ENCODE measurements at places on chromosomes 7 and 10.

- no peak for DNase-seq
These were observed 36.0 kb downstream of the PRTFDC1 start for GRCh38 chr10:24916365-24916764.

DNA sequence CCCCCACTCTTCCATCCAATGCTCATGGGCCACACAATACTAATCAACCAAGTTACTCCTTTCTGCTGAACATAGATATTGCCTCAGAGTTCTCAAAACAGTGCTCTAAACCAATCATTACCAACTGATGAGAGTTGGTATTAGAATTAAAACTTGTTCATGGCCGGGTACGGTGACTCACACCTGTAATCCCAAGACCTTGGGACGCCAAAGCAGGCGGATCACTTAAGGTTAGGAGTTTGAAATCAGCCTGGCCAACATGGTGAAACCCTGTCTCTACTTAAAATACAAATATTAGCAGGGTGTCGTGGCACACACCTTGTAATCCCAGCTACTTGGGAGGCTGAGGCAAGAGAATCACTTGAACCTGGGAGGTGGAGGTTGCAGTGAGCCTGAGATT is 8.2 kb downstream of the TM9SF3 start:
- no peak for DNase-seq

GRCh38 chr10:87864496-87865059 is 1.2 kb downstream of the PTEN start:
- no peak for DNase-seq

DNA sequence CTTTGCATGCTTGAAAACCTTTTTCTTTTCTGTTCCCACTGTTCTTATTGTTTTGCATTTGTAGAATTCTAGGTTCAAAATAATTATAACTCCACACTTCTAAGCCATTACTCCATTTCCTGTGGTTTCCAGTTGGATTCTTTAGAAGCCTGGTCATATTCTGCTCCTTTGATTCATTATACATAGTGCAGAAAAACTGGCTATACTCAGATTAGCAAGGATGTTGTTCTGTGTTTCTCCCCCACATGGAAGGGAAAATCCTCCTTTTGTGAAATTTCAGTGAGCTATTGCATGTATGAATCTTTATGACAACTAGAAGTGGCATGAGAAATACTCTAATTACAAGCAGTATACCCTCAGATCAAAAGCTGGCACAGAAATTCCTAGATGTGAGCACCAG is 79.5 kb downstream of the SLC13A1 start:
- DNase-seq: no peak

GRCh38 chr10:22681783-22682183 is 32.6 kb downstream of the PIP4K2A start:
- DNase-seq: no peak

DNA sequence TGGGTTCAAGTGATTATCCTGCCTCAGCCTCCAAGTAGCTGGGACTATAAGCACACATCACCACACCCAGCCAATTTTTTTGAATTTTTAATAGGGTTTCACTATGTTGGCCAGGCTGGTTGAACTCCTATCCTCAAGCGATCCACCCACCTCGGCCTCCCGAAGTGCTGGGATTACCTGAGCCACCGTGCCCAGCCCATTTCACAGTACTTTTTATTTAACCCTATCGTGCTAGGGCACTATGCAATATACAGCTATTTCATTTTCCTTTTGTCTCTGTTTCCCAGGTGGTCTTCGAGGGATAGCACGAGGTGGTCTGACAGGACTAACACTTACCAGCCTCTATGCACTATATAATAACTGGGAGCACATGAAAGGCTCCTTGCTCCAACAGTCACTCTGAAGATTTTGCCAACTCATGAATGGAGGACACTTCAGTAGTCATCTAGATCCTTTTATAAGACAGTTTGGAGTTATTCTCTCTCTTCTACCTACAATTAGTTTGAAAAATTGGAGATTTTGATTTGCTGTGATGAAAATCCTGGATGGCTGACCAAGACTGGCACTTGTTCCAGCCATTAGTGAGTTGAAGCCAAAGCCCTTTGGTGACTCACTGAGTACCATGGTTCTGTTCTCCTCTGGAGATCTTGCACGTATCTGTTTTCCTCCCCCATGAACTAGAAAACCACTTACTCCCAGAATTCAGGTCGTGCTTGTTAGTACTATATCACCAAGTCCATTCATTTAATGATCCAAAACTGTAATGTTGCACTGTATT is 27.3 kb downstream of the NCOA4 start:
- DNase-seq: no peak

DNA sequence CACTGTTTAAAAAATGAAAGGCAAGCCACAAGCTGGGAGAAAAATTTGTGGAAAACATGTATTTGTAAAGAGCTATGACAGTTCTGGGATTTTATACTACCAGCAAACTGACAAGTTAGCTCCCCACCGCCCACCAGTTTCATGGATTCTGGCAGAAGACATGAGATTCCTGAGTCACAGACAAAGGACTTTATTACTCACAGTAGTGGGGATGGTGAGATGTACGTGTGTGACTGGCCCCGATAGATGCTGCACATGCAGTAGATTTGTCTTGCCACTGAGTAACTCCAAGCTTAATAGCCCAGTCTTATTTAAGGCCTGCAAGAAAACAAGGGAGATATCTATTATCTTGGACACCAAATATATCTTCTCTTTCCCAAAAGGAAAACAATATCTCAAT is 281.7 kb downstream of the AHR start:
- no peak for DNase-seq

- DNase-seq: no peak
These were observed 5.4 kb upstream of the HSPB1 start for GRCh38 chr7:76296743-76297740.

- DNase-seq: no peak
These were observed 15.2 kb upstream of the PRPF18 start for GRCh38 chr10:13571541-13571940.

- no peak for DNase-seq
These were observed 17.6 kb downstream of the ASB13 start for GRCh38 chr10:5648494-5649457.

Data from stimulated activated CD8-positive, alpha-beta memory T cell treated with anti-CD3 and anti-CD28 coated beads, Interleukin-15, amount 100 ng/mL, for 4 hours (primary cell).